ENCODE measurements at places on chromosomes 7 and 10. TPM values are rescaled to one million over a fixed set of nuclear protein-coding genes. Genes with fewer than 3 reads are reported as not detected.

TRIM74 gene
- not detected for total RNA-seq

TMEM120A gene
- total RNA-seq: 8.5 TPM

SUN3 gene
- total RNA-seq: not detected

WEE2 gene
- not detected for total RNA-seq

GPR158 gene
- total RNA-seq: not detected

SPOCK2 gene
- total RNA-seq: 1.2 TPM

CRTAC1 gene
- 0.74 TPM for total RNA-seq

ABCB1 gene
- total RNA-seq: 42.0 TPM

RBM17 gene
- 35.0 TPM for total RNA-seq

CASP2 gene
- total RNA-seq: 13.2 TPM

CH25H gene
- total RNA-seq: 6.7 TPM

INMT gene
- total RNA-seq: 0.27 TPM

RPP38 gene
- total RNA-seq: 5.4 TPM

ANLN gene
- 128 TPM for total RNA-seq

PRPS1L1 gene
- not detected for total RNA-seq

LRCH4 gene
- total RNA-seq: 38.0 TPM

CAV2 gene
- 335 TPM for total RNA-seq

ATOH7 gene
- total RNA-seq: not detected

ANXA11 gene
- 135 TPM for total RNA-seq

ATP6V0A4 gene
- 0.13 TPM for total RNA-seq

FOXP2 gene
- total RNA-seq: 0.34 TPM

RALA gene
- 45.3 TPM for total RNA-seq

PSMG3 gene
- total RNA-seq: 40.7 TPM

LIPK gene
- not detected for total RNA-seq

HOXA6 gene
- total RNA-seq: 6.5 TPM

SSBP1 gene
- total RNA-seq: 246 TPM

MBL2 gene
- total RNA-seq: not detected

FAM13C gene
- 0.73 TPM for total RNA-seq

PAPSS2 gene
- total RNA-seq: 69.5 TPM

WNT8B gene
- not detected for total RNA-seq

HMX2 gene
- not detected for total RNA-seq

TFPI2 gene
- total RNA-seq: 59.8 TPM

TPK1 gene
- 17.7 TPM for total RNA-seq

PODXL gene
- 415 TPM for total RNA-seq

SPDYE16 gene
- not detected for total RNA-seq

INHBA gene
- total RNA-seq: 2.8 TPM

OPN4 gene
- not detected for total RNA-seq

LMOD2 gene
- not detected for total RNA-seq

SEMA3D gene
- 3.2 TPM for total RNA-seq

NUTM2A gene
- total RNA-seq: 0.79 TPM

MYOF gene
- total RNA-seq: 256 TPM

TMEM213 gene
- not detected for total RNA-seq

TMEM225B gene
- 0.15 TPM for total RNA-seq

GBF1 gene
- total RNA-seq: 44.3 TPM

SUN1 gene
- 125 TPM for total RNA-seq

DKK1 gene
- 166 TPM for total RNA-seq

OR2A5 gene
- total RNA-seq: not detected

STAG3 gene
- 0.13 TPM for total RNA-seq

HOXA11 gene
- total RNA-seq: 4.0 TPM
